ENCODE measurements at places on chromosomes 2 and 18.

- no peak for DNase-seq
Observed at GRCh38 chr2:63737081-63737751, 104.5 kb upstream of the UGP2 start.

- DNase-seq: no peak
Observed at GRCh38 chr2:187617120-187617519, 62.9 kb upstream of the TFPI start.

DNA sequence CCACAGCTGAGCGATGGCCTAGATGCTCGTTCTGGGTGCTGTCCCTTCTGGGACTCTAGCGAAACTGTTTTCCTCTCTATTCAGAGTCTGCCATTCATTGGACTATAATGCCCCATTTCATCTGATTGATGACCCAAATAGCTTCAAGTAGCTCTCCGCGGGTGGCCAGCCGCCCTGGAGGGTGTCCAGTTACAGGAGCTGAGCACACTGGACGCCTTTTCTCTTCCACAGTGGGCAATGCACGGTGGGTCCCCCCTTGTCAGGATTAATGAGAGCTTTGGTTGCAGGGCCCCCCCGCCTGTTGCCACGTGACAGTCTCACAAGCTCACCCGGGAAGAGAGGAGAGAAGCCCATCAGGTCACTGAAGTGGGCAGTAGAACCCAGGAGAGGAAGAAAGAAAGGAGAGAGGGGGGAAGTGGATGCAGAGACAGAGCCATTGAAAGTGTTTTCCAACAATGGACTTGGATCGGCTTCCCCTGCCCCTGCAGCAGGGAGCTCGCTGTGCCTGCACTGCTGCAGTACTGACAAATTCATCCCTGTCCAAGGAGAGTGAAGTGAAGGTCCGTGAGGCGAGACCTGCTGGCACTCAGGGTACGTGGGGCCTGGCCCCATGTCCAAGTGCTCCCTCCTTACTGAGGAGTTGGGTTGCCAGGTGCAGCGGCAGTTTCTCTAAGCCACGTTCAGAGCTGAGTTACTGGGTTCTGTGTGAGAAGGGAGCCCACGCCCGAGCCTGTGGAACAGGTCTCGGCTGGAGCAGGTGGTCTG lies 44.8 kb downstream of the DIPK1C start:
- no peak for DNase-seq

DNA sequence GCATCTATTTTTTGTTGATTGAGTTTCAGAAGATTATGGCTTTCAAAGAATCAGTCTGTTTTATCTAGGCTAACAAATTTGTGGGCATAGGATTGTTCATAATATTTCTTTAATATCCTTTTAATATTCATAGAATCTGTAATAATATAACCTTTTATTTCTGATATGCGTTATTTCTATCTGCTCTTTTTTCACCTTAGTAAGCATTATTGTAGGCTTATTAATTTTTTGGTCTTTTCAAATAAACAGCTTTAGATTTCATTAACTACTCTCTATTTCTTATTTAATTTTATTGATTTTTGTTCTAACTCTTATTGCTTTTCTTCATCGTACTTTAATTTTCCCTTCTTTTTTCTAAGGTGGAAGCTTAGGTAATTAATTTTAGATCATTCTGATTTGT lies 1614.4 kb upstream of the DDX18 start:
- DNase-seq: no peak

DNA sequence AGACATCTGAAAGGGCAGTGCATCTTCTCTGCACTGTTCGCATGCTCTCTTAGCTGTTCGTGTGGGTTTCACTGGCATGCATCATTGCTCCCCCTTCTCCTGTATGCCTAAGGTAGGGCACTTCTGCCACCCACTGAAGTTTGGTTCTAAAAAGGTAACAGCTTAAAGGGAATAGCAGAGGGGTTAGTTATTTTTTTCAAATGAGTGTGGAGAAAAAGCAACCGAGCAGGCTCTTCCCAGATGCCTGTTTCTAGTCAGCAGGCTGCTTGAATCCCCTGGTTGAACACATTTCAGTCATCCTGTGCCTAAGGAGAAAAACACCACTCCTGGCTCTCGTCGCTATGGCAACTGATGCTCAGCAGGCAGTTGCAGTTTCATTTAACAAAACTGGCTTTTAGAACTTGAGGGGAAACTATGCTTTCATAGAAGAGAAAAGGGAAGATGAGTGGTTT lies 69.8 kb upstream of the GALNT3 start:
- DNase-seq: no peak

DNA sequence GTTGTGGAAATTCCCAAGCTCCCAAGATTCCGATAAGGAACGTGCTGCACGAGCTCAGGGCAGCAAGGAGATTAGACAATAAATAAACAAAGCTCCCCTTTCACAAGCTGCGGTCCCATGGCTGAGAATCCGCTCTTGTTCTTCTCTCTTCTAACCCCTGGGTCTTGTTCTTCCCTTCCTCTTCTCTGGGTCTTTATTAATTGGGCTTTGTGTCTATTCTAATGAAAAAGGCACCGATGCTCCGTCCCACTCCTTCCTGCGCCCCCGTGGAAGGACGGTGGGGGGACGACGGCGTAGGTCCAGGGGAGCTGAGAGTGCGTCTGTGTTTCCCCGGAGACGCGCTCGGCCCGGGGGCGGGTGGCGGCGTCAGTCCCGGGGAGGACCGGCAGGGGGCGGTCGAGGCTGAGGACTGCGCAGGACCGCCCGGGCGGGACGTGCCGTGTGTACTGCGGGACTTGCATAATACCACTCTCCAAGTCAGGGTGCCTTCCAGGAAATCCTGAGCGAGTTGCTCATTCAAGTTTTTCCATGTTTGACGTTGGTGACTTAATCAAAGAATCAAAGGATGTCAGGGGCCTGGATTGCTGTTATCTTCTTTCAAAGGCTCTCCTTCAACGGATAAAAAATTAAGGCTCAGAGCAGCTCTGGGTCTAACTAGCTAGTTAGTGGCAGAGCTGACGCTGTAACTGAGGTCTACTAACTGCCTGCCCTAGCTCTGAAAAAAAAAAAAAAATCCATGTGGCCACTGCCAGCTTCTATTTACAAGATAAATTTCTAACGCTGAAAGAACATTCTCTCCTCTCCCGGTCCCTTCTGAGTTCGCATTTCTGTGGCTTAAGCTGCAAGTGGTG lies 321.4 kb downstream of the TGIF1 start:
- DNase-seq: no peak

DNA sequence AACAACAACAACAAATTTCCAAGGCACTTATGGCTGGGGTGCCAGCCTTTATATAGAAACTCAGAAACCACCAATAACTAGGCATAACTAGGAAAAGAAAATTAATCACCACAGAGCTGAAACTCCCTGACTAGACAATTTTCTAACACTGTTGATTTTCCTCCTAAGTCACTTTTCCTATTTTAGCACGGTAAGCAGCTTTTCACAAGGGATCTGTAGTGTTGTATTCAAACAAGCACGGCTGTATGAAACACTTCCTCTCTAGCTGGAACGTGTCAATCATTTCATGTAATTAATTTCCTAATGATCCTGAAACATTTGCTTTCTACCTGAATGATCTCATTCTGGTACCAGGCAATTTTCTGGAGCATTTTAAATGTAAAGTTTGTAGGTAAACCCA lies 645.0 kb downstream of the IRS1 start:
- DNase-seq: no peak

GRCh38 chr2:240595381-240596079 lies 9.0 kb downstream of the CAPN10 start:
- no peak for DNase-seq

- no peak for DNase-seq
Observed at GRCh38 chr2:149716687-149717086, 129.1 kb upstream of the MMADHC start.

GRCh38 chr2:158243392-158243791 lies 141.7 kb downstream of the UPP2 start:
- no peak for DNase-seq

GRCh38 chr18:80200932-80201672 lies 46.2 kb downstream of the PARD6G start:
- no peak for DNase-seq

GRCh38 chr18:13298262-13298661 lies 79.7 kb downstream of the LDLRAD4 start:
- DNase-seq: no peak

GRCh38 chr2:74845217-74845751 lies 11.4 kb downstream of the HK2 start:
- no peak for DNase-seq

DNA sequence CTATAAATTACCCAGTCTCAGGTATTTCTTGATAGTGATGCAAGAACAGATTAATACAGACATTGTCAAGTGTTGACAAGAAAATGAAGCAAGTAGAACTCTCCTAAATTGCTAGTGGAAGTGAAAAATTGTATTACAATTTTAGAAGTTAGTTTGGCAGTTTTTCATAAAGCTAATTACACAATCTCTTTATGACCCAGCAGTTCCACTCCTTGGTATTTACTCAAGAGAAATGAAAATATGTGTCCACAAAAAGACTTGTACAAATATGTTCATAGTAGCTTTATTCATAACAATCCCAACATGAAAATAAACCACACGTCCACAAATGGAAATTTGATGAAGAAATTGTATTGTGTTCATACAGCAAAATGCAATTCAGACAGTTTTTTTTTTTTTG lies 49.4 kb downstream of the PDE1A start:
- DNase-seq: no peak

DNA sequence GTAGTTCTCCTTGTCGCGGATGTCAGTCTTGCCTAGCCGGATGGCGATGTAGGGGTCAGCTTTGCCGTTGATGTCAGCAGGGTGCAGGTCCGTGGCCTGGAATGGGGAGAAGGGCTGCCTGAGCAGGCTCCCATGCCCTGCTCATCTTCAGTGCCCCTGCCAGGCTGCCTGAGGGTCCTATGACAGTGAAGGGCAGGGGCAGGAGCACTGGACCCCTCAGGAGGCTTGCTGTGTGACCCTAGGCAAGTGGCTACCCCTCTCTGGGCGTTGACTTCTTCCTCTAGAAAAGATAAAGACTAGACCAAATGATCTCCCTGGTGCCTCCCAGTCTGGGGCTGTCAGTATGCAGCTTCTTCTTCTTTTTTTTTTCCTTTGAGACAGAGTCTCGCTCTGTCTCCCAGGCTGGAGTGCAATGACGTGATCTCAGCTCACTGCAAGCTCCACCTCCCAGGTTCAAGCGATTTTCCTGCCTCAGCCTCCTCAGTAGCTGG lies 11.9 kb downstream of the OTOF start:
- no peak for DNase-seq

GRCh38 chr2:144230033-144230432 lies 289.9 kb downstream of the ZEB2 start:
- DNase-seq: no peak

GRCh38 chr2:120344214-120344975 lies 1.5 kb upstream of the INHBB start:
- no peak for DNase-seq

All from NK-92 treated with Interleukin-12 subunit alpha and Interleukin-12 subunit beta, amount 100 ng/mL, for 24 hours (cell line).